Osteoblast (primary cell): ENCODE measurements at places on chromosomes 2 and 18. TPM values are rescaled to one million over a fixed set of nuclear protein-coding genes. Genes with fewer than 3 reads are reported as not detected.
A peak's percentile ranks its signal among the peaks of the same experiment; 100 is the strongest.

DNA sequence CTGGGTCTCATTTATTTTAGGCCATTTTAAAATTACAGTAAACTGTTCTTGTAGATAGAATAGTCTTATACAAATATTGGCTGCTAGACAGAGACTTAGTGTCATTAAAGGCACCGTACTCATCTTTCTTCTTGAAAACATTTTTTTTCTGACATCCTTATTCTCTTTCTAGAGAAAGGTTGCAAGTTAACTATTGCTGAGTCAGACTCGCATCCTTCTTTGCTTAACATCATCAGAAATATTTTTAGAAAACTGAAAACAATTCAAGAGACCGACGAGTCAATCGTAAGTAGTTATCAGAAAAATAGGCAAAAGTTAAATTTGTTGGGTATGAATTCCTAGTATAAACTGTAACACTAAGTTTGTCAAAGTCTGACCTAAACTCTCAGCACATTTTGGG is 72.2 kb downstream of the HNMT start:
- no peak for DNase-seq

- peak; percentile 87 for DNase-seq
These were observed 25.5 kb downstream of the IGFBP2 start for GRCh38 chr2:216658757-216659156.

The SNTG2 gene
- 1.4 and 2.1 TPM in 2 replicates for total RNA-seq

GRCh38 chr2:169598982-169599381 is 14.8 kb downstream of the PPIG start:
- DNase-seq: peak; percentile 17

The SP140 gene
- under 0.01 and 0.36 TPM in 2 replicates for total RNA-seq

DNA sequence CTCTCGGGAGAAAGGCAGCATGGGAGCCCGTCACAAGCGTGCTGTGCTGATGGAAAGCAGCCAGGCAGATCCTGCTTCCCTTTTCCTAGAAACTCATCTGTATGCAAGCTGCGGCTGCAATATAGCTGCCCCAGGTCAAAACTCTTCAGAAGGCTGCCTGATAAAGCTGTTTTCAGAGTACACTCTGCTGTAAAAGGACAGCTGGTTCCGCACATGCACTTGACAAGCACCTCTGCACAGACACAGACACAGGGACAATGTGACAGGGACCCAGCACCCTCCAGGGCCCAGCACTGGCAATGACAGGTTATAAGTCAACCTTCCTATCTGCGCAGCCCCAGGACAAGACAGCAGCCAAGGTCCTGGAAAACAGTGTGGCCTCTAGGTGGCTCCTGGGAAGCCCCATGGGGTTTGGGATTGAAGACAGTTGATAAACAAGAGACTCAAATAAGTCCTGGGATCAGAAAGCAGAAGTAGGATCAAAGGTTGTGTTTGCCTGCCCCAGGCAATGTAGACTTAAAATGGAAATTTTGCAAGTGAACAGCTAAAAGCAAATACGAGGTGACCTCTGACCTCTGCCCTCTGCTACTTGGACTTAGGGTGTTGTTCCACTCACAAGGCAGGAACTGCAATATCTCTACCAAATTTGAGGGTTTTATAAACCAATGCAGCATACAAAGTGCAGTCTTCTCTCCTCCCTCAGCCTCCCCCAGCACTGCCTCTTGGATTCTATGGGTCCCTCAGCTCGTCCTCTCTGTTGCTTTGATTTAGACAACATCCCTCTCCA is 16.9 kb downstream of the SLC66A2 start:
- no peak for DNase-seq
